Upper lobe of left lung (tissue), 6 donors: ENCODE measurements at places on chromosomes 3 and 15.

DNA sequence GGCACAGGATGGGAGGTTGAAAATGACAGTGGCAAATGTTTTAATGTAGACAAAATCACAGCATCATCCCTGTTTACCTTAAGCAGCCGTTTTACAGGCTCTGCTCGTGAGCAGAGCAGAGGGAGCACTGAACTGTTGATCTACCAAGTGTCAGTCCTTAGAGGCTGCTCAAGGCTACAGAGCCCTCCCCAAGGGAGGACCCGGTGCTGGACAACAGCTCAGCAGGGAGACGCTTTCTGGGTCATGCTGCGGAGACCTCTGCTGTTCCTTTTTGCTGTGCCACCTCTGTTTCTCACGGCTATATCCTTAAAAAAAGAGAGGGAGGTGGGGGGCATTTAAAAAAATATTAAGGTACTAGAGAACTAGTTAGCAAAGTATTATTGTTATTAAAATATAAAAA is 400.2 kb downstream of the GABRB3 start:
- no peak overlapping the region for H3K27ac ChIP-seq
- no peak overlapping the region for H3K4me3 ChIP-seq
- no peaks in the 10 kb centered on the region for H3K4me1 ChIP-seq
- DNase-seq = no peak

DNA sequence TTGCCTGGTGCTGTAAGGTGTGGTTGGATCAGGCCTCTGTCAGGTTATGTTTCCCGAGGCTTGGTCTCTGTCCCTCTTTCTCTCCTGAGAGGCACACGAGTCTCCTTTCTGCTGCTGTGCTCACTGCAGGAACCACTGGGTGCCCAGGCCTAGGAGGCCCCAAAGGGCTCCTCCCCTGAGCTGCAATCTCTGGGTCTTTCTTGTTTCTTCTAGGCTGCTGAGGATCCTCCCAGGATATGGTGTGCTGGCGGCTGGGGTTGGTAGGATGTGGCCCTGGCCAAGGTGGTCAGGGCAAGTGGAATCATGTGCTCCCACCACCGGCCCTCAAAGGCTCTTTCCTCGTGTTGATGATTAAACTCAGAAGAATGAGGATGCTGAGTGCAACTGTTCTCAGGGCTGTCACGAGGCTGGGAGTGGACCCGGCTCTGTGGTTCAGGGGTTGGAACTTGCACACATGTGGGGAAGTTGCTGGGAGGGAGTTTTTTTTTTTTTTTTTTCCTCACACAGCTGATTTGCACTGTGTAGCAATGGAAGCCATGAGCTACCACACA is 43.6 kb upstream of the CTSH start:
- H3K4me3 ChIP-seq = no peak overlapping the region
- peak; percentile 94 for DNase-seq
- H3K4me1 ChIP-seq = peaks cover 42% of the 10 kb centered on the region
- H3K27ac ChIP-seq = peak overlapping the region; percentile 89
- H3K27me3 ChIP-seq = no peaks in the 10 kb centered on the region

GRCh38 chr3:64763980-64764379 is 76.2 kb upstream of the ADAMTS9 start:
- H3K27me3 ChIP-seq = no peaks in the 10 kb centered on the region
- DNase-seq = no peak
- no peak overlapping the region for H3K4me3 ChIP-seq

DNA sequence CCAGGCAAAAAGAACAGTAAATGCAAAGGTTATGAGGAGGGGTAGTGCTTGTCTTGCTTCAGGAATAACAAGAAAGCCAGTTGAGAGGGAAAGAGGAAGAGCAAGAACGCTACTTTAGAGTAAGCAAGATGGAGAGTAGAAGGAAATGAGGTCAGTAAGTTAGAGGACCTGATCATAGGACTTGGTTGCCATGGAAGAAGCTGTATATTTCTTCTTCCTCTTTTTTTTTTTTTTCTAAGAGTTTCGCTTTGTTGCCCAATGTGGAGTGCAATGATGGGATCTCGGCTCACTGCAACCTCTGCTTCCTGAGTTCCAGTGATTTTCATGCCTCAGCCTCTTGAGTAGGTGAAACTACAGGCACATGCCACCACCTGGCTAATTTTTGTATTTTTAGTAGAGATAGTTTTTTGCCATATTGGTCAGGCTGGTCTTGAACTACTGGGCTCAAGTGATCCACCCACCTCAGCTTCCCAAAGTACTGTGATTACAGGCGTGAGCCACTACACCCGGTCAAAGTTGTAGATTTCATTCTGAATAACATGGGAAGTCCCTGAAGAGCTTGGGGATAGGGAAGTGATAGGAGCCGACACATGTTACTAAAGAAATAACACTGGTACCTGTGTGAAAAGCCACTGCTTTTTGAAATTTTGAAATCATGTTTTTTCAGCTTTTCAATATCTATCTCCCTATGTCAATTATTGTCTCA is 527.9 kb upstream of the NAALADL2 start:
- H3K4me1 ChIP-seq = no peaks in the 10 kb centered on the region
- DNase-seq = no peak

DNA sequence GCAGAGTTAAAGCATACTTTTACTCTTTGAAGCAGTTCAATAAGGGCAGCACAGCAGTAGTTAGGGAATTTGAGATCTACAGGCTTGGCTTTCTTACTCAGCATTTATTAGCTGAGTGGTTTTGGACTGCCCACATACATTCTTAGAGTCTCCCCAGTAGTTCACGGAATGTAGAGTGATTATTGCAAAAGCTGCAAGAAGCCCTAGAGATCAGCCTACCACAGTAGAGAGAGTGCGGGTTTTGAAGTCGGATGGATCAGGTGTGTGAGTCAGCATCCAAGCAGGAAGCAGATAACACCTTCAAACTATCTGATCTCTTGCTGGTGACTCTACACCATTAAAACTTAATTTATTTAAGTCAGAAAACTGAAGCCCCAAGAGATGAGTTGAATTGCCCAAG is 171.9 kb downstream of the SYNPR start:
- no peaks in the 10 kb centered on the region for H3K36me3 ChIP-seq
- no peaks in the 10 kb centered on the region for H3K27me3 ChIP-seq
- no peak overlapping the region for H3K4me3 ChIP-seq
- DNase-seq = no peak

DNA sequence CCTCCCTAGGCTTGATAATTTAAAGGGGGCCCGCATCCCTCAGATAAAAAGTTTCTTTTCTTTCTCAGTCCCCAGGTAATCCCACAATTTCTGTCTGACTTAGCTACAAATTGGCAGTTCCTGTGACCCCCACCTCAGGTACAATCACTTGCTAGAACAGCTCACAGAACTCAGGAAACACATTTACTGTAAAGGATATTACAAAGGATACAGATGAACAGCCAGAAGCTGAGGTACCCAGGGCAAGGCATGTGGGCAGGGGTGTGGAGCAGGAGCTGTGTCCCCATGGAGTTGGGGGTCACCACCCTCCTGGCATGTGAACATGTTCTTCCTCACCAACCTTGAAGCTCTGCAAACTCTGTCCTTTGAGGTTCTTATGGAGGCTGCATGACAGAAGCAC is 73.8 kb downstream of the CMTM8 start:
- H3K4me3 ChIP-seq = no peak overlapping the region
- H3K27ac ChIP-seq = no peak overlapping the region
- peaks cover 11% of the 10 kb centered on the region for H3K4me1 ChIP-seq
- no peaks in the 10 kb centered on the region for H3K36me3 ChIP-seq
- H3K27me3 ChIP-seq = no peaks in the 10 kb centered on the region

GRCh38 chr3:99322551-99322950 is 315.8 kb upstream of the COL8A1 start:
- no peak overlapping the region for H3K4me3 ChIP-seq
- no peaks in the 10 kb centered on the region for H3K4me1 ChIP-seq
- H3K36me3 ChIP-seq = no peaks in the 10 kb centered on the region
- no peak for DNase-seq
- no peak overlapping the region for H3K27ac ChIP-seq
